ENCODE measurements at places on chromosomes 13 and 19.

- no peak for DNase-seq
Measured at GRCh38 chr19:55208880-55209692, at the start of gene PTPRH. TSS of gene PTPRH (minus strand) at chr19:55209501. CDS start at chr19:55209433, 68 bp downstream.

GRCh38 chr19:2779121-2779740 lies 3.8 kb downstream of the SGTA start:
- no peak for DNase-seq

DNA sequence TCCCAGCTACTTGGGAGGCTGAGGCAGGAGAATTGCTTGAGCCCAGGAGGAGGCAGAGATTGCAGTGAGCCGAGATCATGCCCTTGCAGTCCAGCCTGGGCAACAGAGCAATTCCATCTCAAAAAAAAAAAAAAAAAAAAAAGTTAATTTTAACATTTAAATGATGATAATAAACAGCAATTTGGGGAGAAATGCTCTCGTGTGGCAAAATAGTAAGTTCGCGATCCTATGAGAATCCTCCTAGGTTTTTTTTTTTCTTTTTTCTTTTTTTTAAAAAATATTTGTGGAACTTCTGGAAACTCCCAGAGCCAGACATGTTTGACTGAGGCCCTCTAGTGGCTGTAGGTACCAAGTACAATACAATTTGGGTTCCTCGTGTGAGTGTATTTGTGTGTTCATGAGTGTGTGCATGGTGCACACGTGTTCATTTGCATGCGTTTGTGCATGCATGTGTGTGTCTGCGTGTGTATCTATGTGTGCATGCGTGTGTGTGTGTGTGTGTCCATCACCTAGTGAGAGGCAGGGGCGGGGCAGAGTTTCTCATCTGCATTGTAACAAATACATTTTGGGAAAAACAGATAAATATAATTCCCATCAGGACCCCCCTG lies 31.2 kb downstream of the TMPRSS9 start:
- peak; percentile 75 for DNase-seq

GRCh38 chr13:100980171-100980570 lies 305.6 kb upstream of the TMTC4 start:
- no peak for DNase-seq

GRCh38 chr13:67943116-67943515 lies 713.0 kb upstream of the PCDH9 start:
- no peak for DNase-seq

DNA sequence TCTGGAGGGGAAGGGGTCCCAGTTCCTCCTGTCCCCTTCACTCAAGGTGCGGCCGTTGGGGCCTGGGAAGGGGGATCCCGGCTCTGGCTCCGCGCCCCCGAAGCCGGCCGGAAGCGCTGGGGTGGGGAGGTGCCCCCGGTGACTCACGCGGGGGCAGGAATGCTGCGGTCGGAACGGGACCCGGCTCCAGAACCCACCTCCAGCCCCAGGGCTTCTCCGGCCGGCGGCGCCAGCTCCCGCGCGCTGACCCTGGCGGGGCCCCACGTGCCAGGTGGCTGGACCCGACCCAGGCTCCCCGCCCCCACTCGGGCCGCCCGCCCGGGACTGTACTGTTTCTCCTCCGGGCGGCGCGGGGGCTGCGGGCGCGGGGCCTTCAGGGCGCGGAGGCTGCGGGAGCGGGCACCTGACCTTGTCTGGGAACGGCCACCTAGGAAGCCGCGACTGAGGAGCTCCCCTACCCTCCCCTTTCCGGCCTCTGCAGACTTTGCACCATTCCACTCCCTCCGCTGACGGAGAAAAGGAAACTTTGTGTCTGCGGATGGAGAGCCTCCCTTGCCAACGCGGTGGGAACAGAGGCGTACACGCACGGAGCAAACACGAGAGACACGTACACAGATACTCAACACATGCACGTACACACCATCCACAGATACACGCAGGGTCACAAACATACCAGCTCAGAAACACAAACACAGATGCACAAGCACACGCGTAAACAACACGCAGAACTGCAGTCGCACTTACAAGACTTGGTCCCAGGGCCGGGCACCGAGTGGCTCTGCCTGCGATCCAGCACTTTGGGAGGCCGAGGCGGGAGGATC lies 7.2 kb downstream of the AXL start:
- DNase-seq, result peak; percentile 29

DNA sequence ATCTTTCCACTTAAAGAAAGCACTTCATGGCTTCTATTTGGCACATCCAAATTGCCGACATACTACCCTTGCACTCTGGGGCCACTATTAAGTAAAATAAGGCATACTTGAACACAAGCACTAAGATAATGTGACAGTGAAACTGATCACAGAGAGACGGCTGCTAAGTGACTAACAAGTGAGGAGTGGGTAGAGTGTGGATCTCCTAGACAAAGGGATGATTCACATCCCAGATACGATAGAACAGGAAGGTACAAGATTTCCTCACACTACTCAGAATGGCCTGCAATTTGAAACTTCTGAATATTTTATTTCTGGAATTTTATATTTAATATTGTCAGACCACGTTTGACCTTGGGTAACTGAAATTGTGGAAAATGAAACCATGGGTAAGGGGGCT lies 1721.8 kb upstream of the SPRY2 start:
- DNase-seq, result no peak

- peak; percentile 69 for DNase-seq
Measured at GRCh38 chr19:7869910-7870511, 4.2 kb downstream of the PRR36 start.

- DNase-seq, result no peak
Measured at GRCh38 chr13:33392794-33393405, 107.3 kb upstream of the STARD13 start.

DNA sequence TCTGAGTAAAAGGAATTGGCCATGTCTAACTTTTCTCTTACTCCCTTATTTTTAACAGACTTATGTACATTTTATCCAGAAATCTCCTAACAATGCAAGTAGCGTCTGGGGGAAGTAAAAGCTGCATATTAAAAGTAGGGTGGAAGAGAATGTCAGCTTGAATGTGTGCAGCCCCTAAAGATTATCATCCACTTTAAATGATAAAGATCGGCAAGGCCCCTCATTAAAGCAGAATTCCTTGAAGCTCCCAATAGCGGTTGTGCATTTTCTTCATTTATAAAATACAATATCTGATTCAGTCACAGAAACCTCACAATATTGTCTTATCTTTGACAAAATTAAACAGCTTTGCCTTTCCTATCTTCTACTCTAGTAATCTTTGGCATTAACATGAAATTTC lies 184.6 kb downstream of the LHFPL6 start:
- no peak for DNase-seq

- no peak for DNase-seq
Measured at GRCh38 chr13:111584870-111585269, 264.4 kb downstream of the TEX29 start.

- no peak for DNase-seq
Measured at GRCh38 chr19:44814517-44814916, 5.6 kb downstream of the BCAM start.

GRCh38 chr19:22327321-22327720 lies 41.1 kb downstream of the ZNF729 start:
- DNase-seq, result no peak

GRCh38 chr19:38949580-38950367 lies 19.0 kb downstream of the MRPS12 start:
- peak; percentile 88 for DNase-seq

DNA sequence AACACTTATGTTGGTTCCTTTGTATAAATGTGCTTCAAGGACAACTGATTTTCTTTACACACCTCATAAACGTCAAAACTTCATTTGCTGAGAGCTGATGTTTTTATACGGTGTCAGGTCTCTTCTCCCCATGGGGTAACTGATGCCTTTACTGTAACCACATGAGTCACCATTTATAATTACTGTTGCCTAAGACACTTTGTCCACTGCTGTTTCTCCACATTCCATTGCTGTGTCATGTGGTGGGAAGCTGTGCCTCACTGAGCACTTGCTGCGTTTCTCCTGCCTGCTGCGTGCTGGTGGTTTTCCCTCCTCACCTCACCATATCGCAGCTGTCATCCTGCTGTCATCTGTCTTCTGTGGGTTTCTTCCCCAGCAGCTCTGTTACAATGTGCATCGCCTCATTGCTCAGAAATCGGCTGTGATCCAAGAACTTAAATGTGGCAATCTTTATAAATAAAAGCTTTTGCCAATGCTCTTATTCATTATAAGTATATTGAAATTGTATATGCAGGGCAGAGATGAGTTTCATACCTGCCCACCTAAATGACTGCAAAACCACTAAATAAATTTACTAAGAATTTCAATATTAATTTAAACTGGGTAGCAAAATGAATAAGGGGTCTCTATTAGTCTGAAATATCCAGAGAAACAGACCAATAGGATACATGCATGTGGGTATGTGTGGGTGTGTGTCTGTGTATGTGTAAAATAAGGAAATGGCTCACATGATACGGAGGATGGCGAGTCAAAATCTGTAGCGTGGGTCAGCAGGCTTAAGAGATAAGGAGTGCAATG lies 547.0 kb upstream of the SLITRK5 start:
- DNase-seq, result no peak

GRCh38 chr13:112799394-112799793 lies 109.6 kb downstream of the ATP11A start:
- no peak for DNase-seq

- DNase-seq, result peak; percentile 63
Measured at GRCh38 chr19:8571006-8571411, 6.2 kb downstream of the MYO1F start.

GRCh38 chr19:39409208-39410016 lies 2.8 kb downstream of the ZFP36 start:
- peak; percentile 96 for DNase-seq

- DNase-seq, result no peak
Measured at GRCh38 chr13:77767413-77767812, 69.9 kb downstream of the SLAIN1 start.

DNA sequence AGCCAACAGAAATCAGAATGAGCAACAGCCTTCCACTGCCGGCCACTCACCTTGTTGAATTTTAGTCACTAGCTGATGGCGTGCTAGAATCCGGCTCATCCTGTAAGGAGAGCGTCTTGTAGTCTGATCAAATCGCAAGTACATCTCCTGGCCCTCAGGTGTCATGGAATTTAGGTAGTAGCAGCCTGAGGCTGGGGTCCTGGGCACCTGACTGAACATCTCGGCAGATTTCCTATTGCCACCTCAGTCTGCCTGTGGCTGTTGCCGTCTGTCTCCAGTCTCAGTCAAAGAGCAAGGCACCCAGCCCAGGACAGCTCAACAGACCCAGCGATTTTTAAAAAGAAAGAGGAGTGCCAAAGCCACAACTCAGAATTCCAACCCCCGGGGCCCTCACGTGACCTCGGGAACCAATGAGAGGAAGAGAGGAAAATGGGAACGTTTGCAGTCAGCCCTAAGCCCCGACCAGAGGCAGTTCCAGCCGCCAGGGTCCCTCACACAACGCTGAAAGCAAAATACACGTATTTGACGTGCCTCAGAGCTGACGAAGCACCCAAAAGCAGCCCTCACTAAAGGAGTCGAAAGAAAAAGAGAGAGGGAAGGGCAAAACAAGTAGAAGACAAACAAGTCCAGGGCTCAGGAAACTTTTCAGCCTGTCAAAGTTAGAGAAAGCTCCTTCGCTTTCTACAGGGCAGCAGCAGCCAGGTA lies at the start of gene STARD13:
STARD13 (minus strand) TSS at position 336 of the 705 bp plus-strand sequence; CDS start at position 219, 117 bp downstream.
- DNase-seq, result no peak

- DNase-seq, result peak; percentile 61
Measured at GRCh38 chr19:33430674-33431277, 57.3 kb downstream of the CEBPG start.

DNA sequence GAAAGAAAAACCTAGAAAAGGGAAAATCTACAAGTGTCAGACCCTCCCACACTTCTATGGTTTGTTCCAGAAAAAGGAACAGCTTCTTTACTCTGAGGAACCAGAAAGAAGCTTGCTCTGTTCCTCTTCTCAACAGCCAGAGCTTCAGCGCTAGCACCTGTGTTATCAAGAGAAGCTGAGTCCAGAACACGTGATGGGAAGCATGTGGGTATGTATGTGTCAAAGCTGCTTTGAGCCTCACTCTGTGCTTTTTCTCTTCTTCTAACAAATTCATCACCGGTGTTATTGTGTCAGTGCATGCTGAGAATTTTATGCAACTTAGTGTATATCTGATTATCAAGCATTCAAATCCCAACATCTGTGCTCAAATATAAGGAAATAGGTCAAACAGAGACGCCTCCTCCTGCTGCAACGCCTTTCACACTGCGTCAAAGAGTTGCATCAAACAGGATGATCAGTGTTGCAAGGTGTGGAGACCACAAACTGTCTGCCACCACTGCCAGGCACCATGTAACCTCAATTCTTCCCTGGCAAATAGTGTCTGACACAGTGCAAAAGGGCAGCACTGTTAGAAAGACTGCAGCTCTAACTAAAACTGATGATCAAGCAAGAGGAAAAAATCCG lies 83.9 kb downstream of the LRRC63 start:
- DNase-seq, result peak; percentile 76

GRCh38 chr19:5997371-5997770 lies 19.4 kb upstream of the RANBP3 start:
- no peak for DNase-seq

DNA sequence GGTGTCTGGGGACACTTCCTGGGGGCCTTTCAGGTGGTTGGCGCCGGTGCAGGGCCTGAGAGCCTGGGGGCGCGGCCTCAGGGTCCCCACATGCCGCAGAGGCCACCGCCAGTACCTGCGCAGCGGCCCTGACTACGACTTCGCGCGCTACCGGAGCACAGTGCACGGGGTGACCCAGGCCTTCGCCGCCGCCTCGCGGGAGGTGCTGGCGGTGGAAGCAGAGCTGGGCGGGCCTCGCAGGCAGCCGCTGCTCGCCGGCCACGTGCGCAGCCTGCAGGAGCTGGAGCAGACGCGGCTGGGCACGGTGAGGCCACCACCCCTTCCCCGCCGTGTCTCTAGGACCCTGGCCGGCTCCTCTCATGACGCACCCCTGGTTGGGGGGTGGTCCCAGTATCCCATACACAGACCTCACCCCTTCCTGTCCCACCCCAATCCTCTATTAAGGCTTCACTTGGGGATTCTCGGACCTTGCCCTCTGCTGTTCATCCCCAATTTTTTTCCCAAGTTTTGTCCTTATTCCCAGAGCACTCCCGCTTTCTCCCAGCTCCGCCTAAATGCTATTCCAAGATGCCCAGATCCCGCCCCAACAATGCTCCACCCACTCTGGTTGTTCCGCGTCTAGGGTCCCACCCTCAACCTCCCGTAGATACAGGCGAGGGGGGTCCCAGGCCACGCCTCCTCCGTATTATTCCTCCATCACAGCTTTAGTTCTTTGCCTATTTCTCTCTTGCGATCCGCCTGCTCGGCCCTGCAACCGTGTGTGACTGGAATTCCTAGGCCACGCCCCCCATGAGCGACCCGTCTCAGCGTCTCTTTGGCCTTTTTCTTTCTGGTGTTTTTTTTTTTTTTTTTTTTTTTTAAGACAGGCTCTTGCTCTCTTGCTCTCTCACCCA lies 1.0 kb downstream of the REX1BD start:
- peak; percentile 76 for DNase-seq

GRCh38 chr19:53898636-53899341 lies 10.3 kb upstream of the CACNG7 start:
- no peak for DNase-seq

DNA sequence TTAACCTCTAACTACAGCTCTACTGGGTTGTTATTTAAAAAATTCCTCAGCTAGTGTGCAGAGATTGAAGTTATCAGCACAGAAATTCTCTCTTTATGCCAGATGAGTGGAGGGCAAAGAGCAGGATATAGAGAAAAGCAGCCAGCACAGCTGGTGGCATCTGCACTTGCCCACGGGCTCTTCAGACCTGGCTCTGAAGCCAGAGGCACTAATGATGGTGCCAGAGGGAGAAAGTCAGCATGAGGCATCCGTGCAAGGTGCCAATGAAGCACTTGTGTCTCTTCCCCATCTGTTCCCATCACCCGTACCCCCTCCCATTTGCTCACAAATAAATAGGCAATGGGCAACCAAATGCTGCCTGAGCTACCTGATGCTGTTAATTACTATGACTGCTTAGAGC lies 138.9 kb downstream of the OLFM4 start:
- DNase-seq, result no peak

Data from CD4-positive, alpha-beta T cell treated with Interleukin-10 for 1 hour (primary cell).